ENCODE measurements at places on chromosomes 11 and 22.

- no peak for DNase-seq
Observed at GRCh38 chr11:60972182-60973030, 926 bp downstream of the CD6 start.

- no peak for DNase-seq
Observed at GRCh38 chr22:44382116-44383038, 69.6 kb upstream of the SHISAL1 start.

- no peak for DNase-seq
Observed at GRCh38 chr11:19378814-19379213, 138.1 kb upstream of the E2F8 start.

- DNase-seq: no peak
Observed at GRCh38 chr22:39459681-39460080, 2.9 kb downstream of the MGAT3 start.

- no peak for DNase-seq
Observed at GRCh38 chr11:56910785-56911184, 77.9 kb upstream of the OR5AK2 start.

GRCh38 chr11:121018746-121019145 is 5.2 kb upstream of the TBCEL start:
- no peak for DNase-seq

GRCh38 chr11:19853016-19853415 is 140.4 kb downstream of the NAV2 start:
- DNase-seq: no peak

DNA sequence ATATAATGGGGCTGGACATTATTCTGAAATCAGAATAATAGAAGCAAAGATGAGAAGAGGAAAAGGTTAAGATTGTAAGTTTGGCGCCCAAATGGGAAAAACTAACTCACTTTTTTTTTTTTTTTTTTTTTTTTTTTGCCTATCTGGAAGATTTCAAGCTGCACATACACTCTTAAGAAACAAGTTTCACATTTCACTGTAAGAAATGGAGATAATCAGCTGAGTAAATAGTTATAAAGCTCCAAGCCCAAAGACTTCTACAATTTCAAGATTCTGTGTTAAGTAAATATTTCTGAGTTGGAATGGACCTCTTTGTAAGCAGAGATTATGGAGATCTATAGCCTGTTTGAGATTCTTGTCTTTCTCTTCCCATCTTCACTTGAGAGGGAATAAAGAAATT is 140.0 kb downstream of the SLC17A6 start:
- no peak for DNase-seq

DNA sequence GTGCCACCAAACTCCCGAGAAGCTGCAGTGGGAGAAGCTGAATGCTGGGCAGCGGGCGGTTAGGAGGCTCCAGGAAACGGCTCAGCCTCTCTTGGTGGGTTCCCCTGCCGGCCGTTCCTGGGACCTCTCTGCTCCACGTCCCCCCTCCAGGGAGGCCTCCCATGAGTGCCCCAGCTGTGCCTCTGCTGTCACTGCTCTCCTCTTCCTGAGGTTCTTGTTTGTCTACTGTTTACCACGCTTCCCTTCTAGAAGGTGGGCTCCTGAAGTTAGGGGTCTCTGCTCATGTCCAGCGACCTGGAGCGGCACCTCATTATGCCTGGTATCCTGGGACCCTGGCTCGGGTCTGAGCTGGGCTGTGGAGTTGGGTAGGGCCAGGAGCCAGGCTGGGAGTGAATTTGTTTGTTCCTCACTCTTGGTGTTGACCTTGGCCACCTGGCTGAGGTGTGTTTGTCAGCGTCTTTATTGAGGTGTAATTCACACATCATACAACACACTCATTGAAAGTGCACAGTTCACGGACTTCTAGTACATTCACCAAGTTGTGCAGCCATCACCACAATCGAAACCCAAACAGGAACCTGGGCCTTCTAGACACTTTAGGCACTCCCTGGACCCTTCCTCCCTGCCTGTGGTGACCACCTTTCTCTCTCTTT is 37.8 kb upstream of the GRAMD4 start:
- DNase-seq: no peak

GRCh38 chr22:19394274-19395050 is 37.1 kb downstream of the HIRA start:
- no peak for DNase-seq

DNA sequence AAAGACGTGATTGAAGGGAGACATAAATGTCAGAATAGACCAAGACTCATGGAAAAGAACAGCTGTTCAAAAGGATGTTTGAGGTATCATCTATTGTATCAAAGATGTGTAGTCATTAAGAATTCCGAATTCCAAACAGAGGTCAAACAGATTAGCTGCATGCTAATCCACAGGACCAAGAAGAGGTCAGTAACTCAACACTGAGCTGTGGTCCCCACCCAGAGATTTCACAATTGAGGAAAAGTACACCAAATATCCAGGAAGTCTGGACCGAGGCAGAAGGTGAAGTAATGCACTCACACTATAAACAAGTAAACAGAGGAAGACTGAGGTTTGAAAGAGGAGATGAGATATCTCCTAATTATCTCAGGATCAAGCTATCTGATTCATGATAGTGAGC is 29.6 kb upstream of the OR5P2 start:
- no peak for DNase-seq

- no peak for DNase-seq
Observed at GRCh38 chr22:42770941-42771647, 50.4 kb upstream of the A4GALT start.

DNA sequence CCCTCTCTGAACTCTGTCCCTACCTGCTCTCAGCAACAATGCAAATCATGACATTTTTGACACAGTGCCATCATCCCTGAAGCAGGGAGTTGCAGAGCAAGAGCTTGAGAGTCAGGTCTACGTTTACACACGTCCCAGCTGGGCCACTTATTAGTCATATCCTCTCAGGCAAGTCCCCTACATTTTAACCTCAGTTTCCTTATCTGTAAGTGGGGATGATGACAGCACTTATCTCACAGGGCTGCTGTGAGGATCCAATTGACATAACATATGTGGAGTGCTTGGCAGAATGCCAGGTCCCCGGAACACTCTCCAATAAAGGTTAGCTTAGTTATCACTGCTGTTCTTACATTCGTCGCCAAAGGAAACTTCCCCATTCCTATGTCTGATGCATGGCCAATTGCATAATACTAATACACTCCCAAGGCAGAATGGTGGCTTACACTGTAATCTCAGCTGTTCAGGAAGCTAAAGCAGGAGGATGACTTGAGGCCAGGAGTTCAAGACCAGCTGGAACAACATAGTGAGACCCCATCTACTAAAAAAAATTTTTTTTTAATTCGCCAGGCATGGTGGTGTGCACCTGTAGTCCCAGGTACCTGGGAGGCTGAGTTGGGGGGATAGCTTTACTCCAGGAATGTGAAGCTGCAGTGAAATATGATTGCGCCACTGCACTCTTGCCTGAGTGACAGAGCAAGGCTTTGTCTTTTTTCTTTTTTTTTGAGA is 16.6 kb downstream of the ASCC2 start:
- peak; percentile 53 for DNase-seq

- no peak for DNase-seq
Observed at GRCh38 chr11:1548221-1549070, 23.6 kb downstream of the DUSP8 start.

Data from GM12892 (cell line).